ENCODE measurements at places on chromosomes 4 and X. TPM values are rescaled to one million over a fixed set of nuclear protein-coding genes. Genes with fewer than 3 reads are reported as not detected.

FGFRL1 gene
- total RNA-seq = 29.2 TPM

NEK1 gene
- 9.8 TPM for total RNA-seq

BTC gene
- 0.29 TPM for total RNA-seq

PPBP gene
- total RNA-seq = 0.36 TPM

ADH1C gene
- 0.59 TPM for total RNA-seq

HSD17B13 gene
- under 0.01 TPM for total RNA-seq

FHIP1A gene
- 4.4 TPM for total RNA-seq

ZAR1 gene
- total RNA-seq = not detected

ARMCX2 gene
- 89.6 TPM for total RNA-seq

ARHGAP36 gene
- total RNA-seq = not detected

- DNase-seq = peak; percentile 29
Observed at GRCh38 chr4:141248029-141248428, 27.3 kb downstream of the ZNF330 start.

DNA sequence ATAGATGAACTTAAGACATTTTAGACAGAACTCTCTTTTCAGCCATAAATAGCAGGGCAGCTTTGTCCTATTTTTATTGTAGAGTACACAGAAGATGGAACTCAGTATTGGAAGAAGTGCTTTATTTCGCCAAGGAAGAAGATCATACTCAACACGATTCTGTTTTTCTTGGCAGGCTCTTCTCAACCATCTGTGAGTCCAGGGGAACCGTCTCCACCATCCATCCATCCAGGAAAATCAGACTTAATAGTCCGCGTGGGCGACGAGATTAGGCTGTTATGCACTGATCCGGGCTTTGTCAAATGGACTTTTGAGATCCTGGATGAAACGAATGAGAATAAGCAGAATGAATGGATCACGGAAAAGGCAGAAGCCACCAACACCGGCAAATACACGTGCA is 37.6 kb downstream of the KIT start:
- DNase-seq = no peak

GRCh38 chr4:108696160-108696559 is 45.8 kb downstream of the OSTC start:
- DNase-seq = no peak

DNA sequence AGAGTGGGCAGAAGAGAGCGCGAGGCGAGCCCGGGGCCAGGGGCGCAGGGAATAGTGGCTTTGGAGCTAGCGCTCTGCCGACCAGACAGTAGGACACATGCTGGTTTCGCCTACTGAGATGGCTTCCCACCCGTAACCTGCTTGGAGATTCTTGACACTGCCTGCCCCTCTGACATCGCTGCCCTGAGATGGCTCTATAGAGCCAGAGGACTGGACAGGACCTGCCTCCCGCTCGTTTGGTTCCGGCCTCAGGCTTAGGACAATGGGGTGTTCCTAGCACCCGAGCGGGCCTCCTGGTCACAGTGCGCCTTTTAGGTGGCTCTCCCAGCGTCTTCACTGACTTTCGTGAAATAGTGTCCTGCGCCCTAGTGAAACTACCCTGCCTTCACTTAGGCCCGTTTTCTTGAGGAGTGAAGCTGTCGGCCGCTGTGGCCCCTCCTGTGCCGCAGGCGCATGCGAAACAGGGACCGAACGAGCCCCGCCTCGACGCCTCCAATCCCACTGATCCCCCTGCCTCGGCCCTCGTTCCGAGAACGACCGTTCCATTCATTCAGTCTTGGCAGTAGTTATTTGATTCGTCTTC is 608 bp downstream of the TAF1 start:
- DNase-seq = peak; percentile 62

GRCh38 chrX:132191938-132192337 is 27.3 kb downstream of the RAP2C start:
- no peak for DNase-seq

GRCh38 chrX:21972721-21973120 is 32.2 kb downstream of the SMS start:
- DNase-seq = no peak

- DNase-seq = no peak
Observed at GRCh38 chrX:103562801-103563200, 22.5 kb upstream of the TCEAL4 start.

DNA sequence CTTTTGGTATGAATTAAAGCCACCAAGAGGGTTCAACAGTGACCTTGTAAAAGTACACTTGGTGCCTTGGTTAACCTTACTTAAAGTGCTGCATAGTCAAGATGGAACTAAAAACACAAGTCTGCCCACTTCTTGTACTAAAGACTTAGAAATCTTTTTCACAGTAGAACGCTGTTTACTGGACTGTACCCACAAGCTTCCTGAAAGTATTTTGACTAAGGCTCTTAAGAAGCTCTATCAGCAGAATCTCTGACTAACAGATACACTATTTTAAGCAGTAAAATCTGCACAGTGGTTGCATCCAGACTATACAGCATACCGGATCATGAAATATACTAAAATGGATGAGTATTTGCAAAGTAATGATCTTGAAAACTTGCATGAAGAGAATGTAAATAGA is 7.2 kb downstream of the RAB28 start:
- DNase-seq = no peak

GRCh38 chr4:159278399-159278798 is 175.5 kb downstream of the RAPGEF2 start:
- no peak for DNase-seq

DNA sequence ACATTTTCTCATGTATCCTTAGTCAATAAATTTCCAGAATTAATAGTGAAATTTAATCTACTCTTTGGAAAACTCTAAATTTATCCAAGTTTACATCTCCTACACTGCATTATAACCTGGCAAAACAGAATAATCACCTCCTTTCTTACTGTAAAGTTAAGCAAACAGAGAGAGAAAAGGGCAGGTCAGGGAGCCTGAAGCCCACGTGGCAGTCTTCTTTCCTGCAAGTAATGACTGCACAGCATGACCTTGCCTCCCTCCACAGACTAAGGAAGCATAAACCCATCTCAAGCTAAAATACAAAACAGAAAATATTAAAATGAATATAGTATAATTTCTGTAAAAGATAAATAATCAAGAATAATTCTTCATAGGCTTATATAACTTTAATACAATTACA is 1153.0 kb downstream of the C4orf33 start:
- DNase-seq = no peak

DNA sequence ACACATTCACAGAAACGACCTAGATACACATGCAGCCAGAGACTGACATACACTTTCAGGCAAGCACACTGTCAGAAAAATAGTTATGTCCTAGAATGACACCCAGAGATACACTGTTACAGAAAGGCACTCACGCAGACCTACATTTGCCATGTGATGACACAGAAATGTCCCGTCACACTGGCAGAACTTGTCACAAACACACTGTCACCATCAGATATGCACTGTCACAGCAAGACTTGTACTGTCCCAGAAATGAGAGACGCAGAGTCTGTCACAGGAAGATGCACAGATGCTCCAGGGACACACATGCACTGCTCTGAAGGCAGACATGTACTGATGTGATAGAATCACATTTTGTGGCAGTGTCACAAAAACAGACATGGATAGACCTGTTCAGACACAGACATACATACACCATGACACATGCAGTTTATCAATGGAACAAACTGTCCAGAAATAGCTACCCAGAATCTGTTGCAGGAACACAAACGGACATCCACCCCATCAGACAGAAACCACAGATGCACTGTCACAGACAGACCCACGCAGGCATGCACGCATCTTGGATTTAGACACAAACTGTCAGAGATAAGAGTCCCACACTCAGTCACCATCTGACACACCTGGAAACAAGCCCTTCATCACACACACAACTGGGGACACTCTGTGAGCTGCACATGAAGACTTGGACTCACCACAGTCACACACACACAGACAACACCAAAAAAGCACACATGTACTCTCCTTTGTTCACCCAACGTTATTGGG is 1.3 kb upstream of the PIM2 start:
- peak; percentile 83 for DNase-seq

- DNase-seq = no peak
Observed at GRCh38 chr4:8738471-8738931, 133.1 kb downstream of the HMX1 start.

DNA sequence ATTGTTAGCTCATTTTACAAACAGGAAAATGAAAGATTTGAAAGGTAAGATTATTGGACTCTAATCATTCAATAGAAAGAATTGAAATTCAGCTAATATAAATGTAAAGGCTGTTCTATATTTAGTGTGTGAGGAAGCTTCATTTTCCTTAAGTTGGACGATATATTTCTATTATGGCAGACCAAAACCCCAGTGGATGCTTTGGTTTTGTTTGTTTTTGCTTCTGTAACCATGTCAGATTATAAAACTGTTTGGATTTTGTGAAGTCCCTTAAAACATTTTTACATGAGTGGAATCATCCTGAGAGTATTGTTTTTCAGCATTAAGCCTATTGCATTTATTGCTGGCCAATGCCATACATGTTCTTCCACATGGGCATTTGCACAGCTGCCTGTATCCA is 110.2 kb upstream of the ENPEP start:
- DNase-seq = no peak

GRCh38 chr4:139943277-139943676 is 210.7 kb downstream of the MAML3 start:
- peak; percentile 11 for DNase-seq

DNA sequence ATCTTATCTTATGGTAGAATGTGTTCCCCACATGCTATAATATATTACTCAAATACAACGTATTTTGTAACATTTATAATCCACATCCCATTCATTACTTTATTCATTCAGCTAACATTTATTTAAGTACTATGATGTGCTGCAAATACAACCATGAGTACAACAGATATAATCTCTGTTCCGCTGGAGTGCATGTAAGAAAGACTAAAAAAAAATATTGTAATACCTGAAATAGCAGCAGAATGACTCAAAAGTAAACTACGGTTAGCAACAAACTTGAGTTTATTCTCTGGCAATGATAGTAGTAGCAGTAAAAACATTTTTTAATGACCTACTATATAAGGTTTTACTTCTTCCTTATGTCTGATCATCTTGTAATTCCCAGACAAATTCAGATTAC is 1776.3 kb downstream of the STIM2 start:
- DNase-seq = no peak

DNA sequence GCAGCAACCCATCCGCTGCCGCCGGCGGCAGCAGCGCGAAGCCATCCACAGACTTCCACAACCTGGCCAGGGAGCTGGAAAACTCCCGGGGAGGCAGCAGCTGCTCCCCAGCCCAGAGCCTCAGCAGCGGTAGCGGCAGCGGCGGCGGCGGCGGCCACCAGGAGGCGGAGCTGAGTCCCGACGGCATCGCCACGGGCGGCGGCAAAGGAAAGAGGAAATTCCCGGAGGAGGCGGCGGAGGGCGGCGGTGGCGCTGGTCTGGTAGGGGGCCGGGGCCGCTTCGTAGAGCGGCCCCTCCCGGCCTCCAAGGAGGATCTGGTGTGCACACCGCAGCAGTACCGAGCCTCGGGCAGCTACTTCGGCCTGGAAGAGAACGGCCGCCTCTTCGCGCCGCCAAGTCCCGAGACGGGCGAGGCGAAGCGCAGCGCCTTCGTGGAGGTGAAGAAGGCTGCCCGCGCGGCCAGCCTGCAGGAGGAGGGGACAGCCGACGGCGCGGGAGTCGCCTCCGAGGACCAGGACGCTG is 4.9 kb downstream of the PRDM8 start:
- peak; percentile 99 for DNase-seq

- no peak for DNase-seq
Observed at GRCh38 chrX:13852001-13852695, 35.3 kb upstream of the GPM6B start.

GRCh38 chr4:162954976-162955375 is 211.7 kb downstream of the NAF1 start:
- no peak for DNase-seq

DNA sequence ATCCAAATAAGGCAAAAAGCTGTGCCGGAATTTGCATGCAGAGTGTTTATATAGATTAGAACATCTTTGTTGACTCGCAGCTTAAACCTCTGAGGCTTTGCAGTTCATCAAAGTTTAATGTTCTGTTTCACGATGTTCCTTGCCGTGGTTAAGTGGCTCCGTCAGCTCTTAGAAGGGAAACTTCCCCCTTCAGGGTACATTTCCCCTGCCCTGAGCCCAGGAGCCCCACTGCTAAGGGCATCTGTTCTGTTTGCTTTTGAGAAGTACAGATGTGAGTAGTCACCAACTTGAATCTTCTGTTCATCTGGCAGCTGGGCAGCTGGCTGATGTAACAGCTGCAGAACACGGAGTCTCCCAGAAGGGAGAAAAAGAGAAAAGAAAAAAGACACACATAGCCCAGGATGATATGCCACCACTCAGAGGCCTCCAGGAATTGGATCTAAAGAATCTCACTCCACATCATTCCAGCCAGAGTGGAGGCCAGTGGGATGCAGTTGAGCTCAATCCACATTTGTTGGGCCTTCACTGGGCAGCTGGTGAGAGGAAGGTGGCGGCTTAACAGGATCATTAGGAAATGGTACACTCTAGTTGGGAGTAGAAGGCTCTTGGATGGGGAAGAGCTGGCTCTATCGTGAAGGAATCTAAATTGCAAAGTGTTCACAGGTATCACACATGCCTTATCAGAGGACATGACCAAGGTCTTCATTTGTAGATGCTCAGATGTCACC is 178.7 kb upstream of the RBPJ start:
- no peak for DNase-seq

DNA sequence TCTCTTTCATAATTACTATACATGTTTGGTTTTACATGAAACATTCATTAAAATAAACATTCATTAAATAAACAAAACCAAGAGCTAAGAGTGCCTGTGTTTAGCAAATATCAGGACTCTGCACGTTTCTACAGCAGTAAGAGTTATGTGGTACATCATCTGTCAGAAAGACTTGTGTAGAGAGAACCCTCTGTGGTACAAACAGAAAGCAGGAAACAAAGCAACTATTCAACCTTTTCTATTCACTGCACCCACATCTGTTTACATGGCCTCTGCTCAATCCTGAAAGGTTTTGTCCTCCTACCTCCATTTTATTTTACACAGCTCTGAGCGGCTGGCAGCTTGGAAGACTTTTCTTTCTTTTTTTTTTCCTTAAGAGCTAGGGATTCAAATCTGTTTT is 90.7 kb upstream of the PCDH18 start:
- DNase-seq = no peak

DNA sequence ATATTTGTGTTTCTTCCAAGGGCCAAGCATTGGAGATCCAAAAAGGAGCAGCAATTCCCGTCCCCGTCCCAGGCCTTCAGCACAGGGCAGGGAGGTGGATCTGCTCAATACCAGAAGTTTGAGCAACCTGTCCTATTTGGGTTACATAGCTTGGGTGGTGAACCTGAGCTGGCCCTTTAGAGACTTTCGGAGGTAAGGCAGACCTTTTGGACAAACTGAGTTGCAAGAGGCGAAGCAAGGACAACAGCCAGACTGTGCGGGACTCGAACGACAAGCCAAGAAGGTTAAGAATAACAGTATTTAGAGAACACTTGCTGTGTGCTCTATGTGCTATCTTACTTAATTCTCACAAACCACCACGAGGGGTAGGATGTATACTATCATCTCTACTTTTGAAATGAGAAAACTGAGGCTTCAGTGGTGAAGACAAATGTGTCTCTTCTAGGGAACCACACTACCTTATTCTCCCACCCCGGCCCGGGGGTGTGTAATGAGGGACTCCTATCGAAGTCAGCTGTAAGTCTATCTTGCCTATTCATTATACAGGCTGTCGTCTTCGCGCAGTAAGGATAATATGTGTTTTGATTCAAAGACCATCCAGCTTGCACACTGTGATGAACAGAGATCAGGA is 1.3 kb downstream of the NOP14 start:
- DNase-seq = no peak
